Activated naive CD4-positive, alpha-beta T cell treated with anti-CD3 and anti-CD28 coated beads, Interleukin-2, amount 10 ng/mL, durations not matched to agents 7 days and 5 days (primary cell): ENCODE measurements at places on chromosomes 2 and 18.
A peak's percentile ranks its signal among the peaks of the same experiment; 100 is the strongest.

- H3K27me3 ChIP-seq = peaks cover 3% of the 10 kb centered on the region
- no peaks in the 10 kb centered on the region for H3K36me3 ChIP-seq
- H3K4me3 ChIP-seq = no peak within 1 kb of the TSS
- H3K4me1 ChIP-seq = no peaks in the 10 kb centered on the region
These were observed at the start of gene ASB18 for GRCh38 chr2:236264256-236264655. Gene ASB18, minus strand, starts transcription at chr2:236264406. Its CDS starts 61 bp downstream, at chr2:236264345.

GRCh38 chr18:62107881-62108280 lies 79.0 kb downstream of the PIGN start:
- H3K27ac ChIP-seq = no peak overlapping the region
- no peaks in the 10 kb centered on the region for H3K4me1 ChIP-seq
- no peak overlapping the region for H3K4me3 ChIP-seq
- no peaks in the 10 kb centered on the region for H3K27me3 ChIP-seq

GRCh38 chr2:139386401-139386800 lies 606.2 kb upstream of the NXPH2 start:
- H3K27me3 ChIP-seq = no peaks in the 10 kb centered on the region
- H3K4me3 ChIP-seq = no peak overlapping the region
- H3K27ac ChIP-seq = no peak overlapping the region
- DNase-seq = no peak

DNA sequence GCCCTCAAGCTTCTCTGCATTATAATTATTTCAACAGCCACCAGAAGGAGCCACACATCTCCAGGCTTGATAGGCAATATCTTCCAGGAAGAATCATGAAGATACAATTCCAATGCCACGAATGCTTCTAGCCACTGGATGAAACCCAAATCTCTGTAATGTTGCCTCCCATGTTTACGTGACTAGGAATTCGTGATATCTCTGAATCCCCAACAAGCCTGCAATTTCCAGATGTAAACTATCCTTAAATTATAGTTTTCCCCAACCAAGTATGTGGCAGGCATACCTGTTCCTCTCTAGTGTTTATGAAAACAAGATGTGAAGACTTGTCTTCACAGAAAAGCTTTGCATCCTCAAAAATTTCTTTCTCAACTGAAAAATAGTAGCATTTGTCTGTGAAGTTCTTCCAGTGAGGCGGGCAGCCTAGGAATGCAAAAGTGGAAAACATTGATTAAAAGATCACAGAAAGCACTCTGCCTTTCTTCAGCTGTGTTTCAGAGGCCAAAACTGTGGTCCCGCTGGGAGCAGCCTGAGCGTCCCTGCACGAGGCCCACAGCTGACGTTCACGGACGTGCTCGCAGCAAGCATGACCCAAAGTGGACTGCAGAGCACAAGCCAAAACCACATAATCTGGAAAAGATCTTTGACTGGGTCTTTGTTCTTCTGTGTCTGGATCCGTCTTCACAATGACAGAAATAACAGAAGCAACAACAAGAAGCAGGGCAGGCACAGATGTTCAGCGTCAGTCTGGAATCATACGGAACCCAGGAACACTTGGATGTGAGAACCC lies 65.1 kb upstream of the THOC1 start:
- H3K4me3 ChIP-seq = no peak overlapping the region
- no peaks in the 10 kb centered on the region for H3K4me1 ChIP-seq
- peaks cover 18% of the 10 kb centered on the region for H3K27me3 ChIP-seq
- no peak for DNase-seq
- H3K27ac ChIP-seq = no peak overlapping the region

DNA sequence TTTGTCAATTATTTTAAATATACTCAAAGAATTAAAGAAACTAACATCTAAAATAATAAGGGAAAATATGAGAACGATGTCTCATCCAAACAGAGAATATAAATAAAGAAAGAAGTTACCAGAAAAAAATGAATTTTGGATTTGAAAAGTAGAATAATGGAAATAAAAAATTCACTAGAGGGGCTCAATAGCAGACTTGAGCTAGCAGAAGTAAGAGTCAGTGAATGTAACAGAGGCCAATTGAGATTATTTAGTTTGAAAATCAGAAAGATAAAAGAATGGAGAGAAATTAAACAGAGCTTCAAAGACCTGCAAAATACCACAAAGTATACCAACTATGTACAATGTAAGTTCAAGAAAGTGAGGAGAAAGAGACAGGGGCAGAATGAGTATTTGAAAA lies 333.6 kb downstream of the GPD2 start:
- H3K27me3 ChIP-seq = no peaks in the 10 kb centered on the region
- DNase-seq = no peak
- no peaks in the 10 kb centered on the region for H3K4me1 ChIP-seq
- no peaks in the 10 kb centered on the region for H3K36me3 ChIP-seq

DNA sequence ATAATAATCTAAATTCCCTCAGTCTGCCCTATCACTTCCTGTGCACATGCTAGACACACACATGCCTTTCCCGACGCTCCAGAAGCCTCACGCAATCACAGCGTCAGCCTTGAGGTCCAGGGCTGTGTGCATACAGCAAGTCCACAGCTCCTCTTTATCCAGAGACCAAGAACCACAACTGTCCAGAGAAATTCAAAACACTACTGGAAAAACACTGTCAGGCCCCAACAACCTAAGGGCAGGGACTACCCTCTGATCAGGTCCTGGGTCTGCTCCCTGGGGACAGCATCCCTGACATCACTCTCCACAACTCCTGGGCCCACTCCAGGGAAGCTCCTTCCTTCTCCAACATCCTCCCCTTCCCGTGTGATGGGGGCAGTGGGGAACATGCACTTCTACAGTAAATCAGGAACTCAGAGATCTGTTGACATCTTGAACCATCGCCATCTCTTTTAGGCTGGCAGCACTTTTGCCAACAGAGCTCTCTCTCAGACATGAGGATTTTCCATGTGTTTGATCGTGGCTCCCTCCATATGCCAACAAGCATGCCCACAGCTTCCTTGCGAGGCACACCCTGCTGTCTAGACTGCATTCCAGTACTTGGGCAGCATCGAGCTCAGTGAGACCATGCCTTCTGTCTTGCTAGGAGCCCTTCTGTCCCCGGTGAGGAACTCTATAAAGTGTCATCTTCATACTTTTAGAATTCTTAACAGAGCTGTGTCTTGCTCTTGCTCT lies 15.4 kb downstream of the TEX51 start:
- no peak for DNase-seq
- H3K36me3 ChIP-seq = no peaks in the 10 kb centered on the region
- H3K4me1 ChIP-seq = no peaks in the 10 kb centered on the region
- H3K27me3 ChIP-seq = peaks cover 6% of the 10 kb centered on the region
- no peak overlapping the region for H3K4me3 ChIP-seq

DNA sequence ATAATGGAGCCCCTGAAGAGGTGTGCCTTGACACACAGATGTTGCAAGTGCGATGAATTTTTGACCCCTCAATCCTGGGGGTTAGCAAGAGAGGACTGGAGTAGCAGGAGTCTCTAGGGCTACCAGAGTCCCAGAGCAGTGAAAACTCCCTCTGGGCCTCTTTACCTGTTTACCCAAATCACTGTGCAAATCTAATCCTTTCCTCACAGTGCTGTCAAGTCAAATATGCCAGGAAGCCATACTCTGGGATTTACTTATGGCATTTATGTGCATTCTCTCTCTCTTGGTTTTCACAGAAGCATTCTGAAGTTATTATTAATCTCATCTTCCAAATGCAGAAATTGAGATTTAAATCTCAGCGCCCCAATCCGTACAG lies 62.0 kb downstream of the MOGAT1 start:
- peaks cover 4% of the 10 kb centered on the region for H3K4me1 ChIP-seq
- peaks cover 38% of the 10 kb centered on the region for H3K27me3 ChIP-seq
- H3K27ac ChIP-seq = no peak overlapping the region
- no peak for DNase-seq

GRCh38 chr2:26462511-26463243 lies 15.2 kb downstream of the OTOF start:
- H3K27me3 ChIP-seq = peaks cover 4% of the 10 kb centered on the region
- DNase-seq = peak; percentile 33
- H3K36me3 ChIP-seq = no peaks in the 10 kb centered on the region
- no peak overlapping the region for H3K27ac ChIP-seq
